ENCODE measurements at places on chromosomes 11 and 22. TPM values are rescaled to one million over a fixed set of nuclear protein-coding genes. Genes with fewer than 3 reads are reported as not detected.

EIF1AD gene
- total RNA-seq: 20.9 TPM

MYOD1 gene
- total RNA-seq: 22.4 TPM

PANX3 gene
- total RNA-seq: not detected

NRGN gene
- not detected for total RNA-seq

RFPL1 gene
- not detected for total RNA-seq

TMEM191B gene
- not detected for total RNA-seq

CCDC15 gene
- total RNA-seq: 2.6 TPM

SHISA8 gene
- total RNA-seq: 1.0 TPM

ADAMTS8 gene
- total RNA-seq: 5.7 TPM

MDK gene
- total RNA-seq: 28.2 TPM

MRGPRX4 gene
- total RNA-seq: not detected

GAL3ST1 gene
- total RNA-seq: 2.6 TPM

LRRN4CL gene
- 9.9 TPM for total RNA-seq

KCNA4 gene
- under 0.01 TPM for total RNA-seq

CPT1A gene
- total RNA-seq: 11.5 TPM

ZDHHC5 gene
- 19.3 TPM for total RNA-seq

MFRP gene
- total RNA-seq: not detected

SCUBE2 gene
- total RNA-seq: 37.1 TPM

SGSM1 gene
- total RNA-seq: under 0.01 TPM

OR8A1 gene
- total RNA-seq: not detected

All from skeletal muscle tissue (tissue), 5 donors.